B cell (primary cell): ENCODE measurements at places on chromosomes 11 and 22. TPM values are rescaled to one million over a fixed set of nuclear protein-coding genes. Genes with fewer than 3 reads are reported as not detected.

MRGPRX4 gene
- not detected in 2 replicates for total RNA-seq

NPAS4 gene
- total RNA-seq: not detected in 2 replicates

CSRP3 gene
- total RNA-seq: not detected in 2 replicates

- no peak for DNase-seq
- H3K4me3 ChIP-seq: no peak overlapping the region
- no peak overlapping the region for H3K27ac ChIP-seq
- no peaks in the 10 kb centered on the region for H3K27me3 ChIP-seq
- no peaks in the 10 kb centered on the region for H3K4me1 ChIP-seq
Observed at GRCh38 chr22:34236527-34236926, 316.3 kb upstream of the LARGE1 start.

- no peak overlapping the region for H3K27ac ChIP-seq
- H3K27me3 ChIP-seq: no peaks in the 10 kb centered on the region
- no peak overlapping the region for H3K4me3 ChIP-seq
- peaks cover 12% of the 10 kb centered on the region for H3K4me1 ChIP-seq
Observed at GRCh38 chr22:45587638-45588505, 83.8 kb upstream of the ATXN10 start.

GRCh38 chr22:20243537-20244249 is 24.4 kb downstream of the RTN4R start:
- H3K27ac ChIP-seq: no peak overlapping the region
- H3K4me1 ChIP-seq: peaks cover 53% of the 10 kb centered on the region
- no peaks in the 10 kb centered on the region for H3K36me3 ChIP-seq
- no peaks in the 10 kb centered on the region for H3K27me3 ChIP-seq

GRCh38 chr11:105589346-105589745 is 20.5 kb upstream of the GRIA4 start:
- no peaks in the 10 kb centered on the region for H3K27me3 ChIP-seq
- H3K36me3 ChIP-seq: no peaks in the 10 kb centered on the region
- no peak for DNase-seq
- H3K4me1 ChIP-seq: no peaks in the 10 kb centered on the region
